ENCODE measurements at places on chromosomes 6 and 20.

DNA sequence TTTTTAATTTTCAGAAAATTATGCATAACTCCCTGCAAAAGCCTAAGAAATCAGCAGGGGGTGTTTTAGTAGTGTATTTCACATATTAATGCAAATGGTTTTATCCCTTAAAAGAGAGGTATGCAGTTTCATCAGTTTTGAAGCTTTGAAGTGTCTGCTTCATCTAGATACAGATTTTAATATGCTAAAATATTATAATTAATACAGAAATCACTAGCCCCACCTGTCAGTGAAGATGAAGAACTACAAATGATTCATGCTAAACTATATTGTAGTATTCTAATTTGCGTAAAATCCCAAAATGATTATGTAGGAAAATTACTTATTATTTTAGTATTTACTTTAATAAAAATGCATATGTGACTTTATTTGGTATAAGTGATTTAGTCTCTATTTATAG is 2.9 kb upstream of the TFB1M start:
- DNase-seq = no peak

- no peak for DNase-seq
Observed at GRCh38 chr20:19207541-19207940, 4.9 kb upstream of the SLC24A3 start.

DNA sequence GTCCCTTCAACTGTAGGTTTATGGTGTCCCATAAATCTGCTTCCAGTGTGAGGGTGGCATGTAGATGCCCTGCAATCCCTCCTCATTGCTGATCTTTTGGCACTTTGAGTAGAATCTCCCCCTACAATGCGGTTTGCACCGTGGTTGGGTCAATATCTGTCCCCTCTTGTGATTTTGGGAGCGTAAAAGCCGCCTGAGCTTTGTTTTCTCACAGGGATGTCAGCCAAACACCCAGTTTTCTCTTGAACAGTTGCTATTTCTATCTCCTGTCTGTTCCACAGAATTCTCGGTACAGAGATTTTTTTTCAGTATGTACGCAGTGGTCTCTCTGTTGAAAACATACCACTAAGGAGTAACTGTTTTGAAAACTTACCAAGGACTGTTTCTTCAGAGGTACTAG is 21.8 kb downstream of the CDS2 start:
- no peak for DNase-seq

DNA sequence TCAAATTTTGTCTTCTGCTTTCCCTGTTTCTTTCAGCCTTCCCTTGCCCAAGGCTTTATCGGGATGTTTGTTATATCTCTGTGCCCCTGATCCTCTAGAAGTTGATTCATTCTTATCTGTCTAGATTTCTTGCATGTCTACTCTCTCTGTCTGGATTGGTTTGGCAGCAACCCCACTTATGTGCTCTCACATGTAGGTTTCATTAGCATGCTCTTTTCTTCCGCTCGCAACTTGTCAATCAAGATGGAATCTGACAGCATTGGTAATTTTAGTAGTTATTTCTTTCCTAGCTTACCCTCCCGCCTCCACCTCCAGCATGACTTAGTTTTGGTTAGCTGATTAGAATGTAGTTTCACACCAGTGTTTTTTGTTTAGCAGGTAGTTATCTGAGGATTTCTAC is 39.3 kb downstream of the LRRC1 start:
- no peak for DNase-seq

DNA sequence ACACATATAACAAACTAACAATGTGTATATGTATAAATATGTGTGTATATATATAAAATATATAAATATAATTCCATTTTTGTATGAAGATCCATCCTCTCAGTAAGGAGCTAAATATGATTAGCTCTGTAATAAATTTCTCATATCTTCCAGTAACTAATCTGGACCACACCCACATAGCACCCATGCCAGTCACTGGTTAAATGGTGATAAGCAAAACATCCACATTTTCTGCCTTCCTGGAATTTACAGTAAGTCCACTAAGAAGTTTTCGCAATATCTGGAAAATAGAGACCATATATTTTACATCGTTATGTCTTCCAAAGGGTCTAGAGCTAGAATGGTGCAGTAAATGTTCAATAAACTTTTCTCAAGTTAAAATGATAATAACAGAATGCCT is 151.5 kb upstream of the STMND1 start:
- no peak for DNase-seq

DNA sequence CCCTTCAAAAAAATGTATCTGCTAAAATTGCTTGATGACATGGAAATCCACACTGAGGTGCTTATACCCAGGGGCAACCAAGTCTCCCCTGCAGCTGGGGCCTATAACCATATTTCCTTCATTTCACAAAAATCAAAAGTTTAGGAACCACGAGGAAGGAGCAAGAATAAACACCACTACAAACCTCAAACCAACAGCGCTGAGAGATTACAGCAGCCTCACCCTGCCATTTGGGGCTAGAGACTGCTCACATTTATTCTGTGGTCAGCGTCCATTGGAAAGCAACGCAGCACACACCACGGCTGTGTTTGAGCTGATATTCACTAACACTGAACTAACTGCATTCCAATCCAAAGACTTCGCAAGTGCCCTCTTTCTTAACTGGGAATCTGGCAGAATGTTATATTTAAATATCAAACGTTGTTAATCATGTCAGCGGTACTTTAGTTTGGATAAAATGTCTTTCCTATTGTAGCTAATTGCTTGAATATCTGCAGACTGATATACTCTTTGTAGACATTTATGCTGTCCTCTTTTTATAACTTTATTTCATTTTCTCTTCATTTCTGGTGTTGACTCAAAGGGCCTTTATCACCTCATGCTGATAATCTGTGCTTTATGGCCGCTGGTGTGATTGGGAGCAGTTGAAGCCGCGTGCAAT is 94.6 kb downstream of the FOXA2 start:
- no peak for DNase-seq

All from RWPE2 (cell line).